ENCODE measurements at places on chromosomes 1 and 21.
A peak's percentile ranks its signal among the peaks of the same experiment; 100 is the strongest.

GRCh38 chr1:219372916-219373615 lies 199.4 kb downstream of the LYPLAL1 start:
- no peak for DNase-seq

GRCh38 chr1:151958959-151959358 lies 34.7 kb downstream of the S100A10 start:
- no peak for DNase-seq

- no peak for DNase-seq
These were observed 30.2 kb downstream of the PRDX6 start for GRCh38 chr1:173507205-173507846.

DNA sequence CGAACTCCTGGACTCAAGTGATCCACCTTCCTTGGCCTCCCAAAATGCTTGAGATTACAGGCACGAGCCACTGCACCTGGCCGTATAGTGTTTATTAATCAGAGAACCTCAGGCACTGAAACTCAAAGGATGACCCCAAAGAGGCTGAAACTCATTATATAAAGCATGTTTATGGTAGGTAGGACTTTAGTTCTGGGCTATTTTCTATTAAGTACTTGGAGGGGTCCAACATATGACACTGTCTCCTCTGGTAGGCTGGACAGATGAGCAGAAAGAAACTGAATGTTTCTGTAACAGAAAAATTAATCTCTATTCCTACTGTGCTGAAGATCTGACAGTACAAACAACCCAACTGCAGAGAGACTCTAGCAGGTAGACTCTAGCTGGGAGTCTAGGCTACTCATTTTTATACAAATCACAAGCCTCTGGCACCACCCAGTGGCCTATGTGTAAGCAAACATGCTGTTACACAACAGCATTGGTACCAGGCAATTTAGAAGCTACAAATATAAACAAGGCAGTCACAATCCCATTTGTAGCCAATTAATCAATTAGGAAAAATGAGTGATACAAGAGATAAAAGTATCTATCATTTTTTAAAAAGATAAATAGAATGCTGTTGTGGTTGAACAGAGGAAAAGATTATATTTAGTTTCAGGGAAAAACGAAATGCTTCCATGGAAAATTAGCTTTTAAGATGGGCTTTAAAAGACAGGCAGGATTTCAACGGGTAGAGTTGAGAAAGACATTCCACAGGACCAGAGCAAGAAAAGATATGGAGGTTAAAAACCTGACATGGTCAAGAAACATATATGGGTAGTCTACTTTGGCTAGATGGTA lies 10.4 kb downstream of the DCAF8 start:
- peak; percentile 68 for DNase-seq

GRCh38 chr1:31259746-31260145 lies 20.1 kb upstream of the NKAIN1 start:
- DNase-seq, result no peak

DNA sequence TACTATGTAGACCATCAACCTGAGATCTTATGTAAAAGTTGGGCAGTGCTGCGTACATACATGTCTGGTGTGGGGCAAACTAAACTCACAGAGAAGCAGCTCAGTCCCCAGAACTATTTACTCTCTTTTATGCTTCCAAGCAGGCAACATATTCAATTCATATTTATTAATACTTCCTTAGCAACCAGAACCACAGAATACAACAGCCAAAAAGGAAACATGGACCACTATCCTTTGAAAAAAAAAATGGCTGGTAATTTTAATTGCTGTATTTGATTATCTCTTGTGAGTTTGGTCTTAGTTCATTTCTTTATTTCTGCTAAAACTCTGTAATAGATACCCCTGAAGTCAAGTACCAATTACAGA lies 1.5 kb upstream of the PPP1R15B start:
- no peak for DNase-seq

- no peak for DNase-seq
These were observed 286 bp downstream of the ODR4 start for GRCh38 chr1:186375929-186376319.

DNA sequence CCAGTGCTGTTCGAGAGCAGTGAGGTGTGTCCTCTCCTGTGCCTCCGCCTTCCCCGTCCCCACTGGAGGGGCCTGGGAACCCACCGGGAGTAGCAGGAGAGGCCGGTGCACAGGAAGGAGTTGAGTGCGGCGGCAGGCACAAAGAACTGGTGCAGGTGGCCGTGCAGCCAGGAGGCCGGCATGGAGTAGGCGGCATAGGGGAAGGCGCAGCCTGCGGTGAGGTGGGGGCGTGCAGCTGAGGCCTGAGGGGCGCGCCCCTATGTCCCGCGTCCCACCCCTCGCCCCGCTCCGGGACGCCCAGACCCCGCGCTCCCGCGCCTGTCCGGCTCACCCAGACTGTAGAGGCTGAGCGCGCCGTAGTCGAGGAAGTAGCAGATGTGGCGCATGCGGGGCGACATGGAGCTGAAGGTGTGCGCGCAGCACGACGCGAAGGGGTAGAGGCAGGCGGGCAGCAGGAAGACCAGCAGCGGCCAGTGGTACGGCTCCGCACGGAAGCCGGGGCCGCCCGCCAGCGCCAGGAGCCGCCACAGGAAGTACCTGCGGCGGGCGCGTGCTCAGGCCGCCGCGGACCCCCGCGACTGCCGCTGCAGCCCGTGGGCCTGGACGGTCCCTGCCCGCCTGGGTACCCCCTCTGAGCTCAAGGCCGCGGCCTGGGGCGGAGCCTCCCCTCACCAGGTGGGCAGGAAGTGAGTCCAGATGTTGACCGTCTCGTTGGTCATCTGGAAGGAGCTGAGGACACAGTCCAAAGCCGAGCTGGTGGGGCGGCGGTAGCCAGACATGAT lies 2.2 kb downstream of the PAQR6 start:
- no peak for DNase-seq

DNA sequence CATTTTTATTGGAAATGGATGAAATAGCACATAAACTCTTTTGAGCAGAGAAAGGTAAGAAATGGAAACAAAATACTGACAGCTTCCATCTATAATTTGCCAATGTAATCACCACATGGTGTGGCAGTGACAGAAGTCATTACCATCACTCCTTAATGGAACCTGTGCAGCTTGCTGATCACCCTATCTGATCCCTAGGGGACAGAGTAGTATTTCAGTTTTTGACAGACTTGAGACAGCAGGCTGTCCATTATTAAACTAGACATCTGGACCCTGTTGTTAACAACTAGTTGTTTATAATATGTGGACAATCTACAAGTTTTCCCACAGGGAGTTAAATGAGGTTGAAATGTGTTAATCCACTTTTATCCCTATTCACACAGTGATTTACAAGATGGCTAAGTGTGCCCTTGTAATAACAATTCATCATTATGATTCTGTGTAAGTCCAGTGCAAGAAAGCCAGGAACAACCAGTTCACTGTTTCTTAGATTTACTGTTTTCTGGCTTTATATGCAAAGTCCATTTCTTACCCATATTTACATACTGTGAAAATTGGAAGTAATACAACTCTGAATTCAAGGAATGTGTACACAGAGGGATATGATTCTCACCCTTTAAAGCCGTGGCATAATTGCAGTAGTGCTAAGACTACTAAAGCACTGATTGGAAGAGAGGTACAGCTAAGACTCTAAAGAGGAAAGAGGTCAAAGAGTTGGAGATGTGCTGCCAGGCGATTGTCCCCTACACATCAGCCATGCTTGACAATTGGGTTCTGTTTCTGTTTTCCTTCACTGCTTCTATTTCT lies 9.1 kb downstream of the KCNT2 start:
- no peak for DNase-seq

- no peak for DNase-seq
These were observed 2.0 kb upstream of the TRNP1 start for GRCh38 chr1:26991310-26992116.

DNA sequence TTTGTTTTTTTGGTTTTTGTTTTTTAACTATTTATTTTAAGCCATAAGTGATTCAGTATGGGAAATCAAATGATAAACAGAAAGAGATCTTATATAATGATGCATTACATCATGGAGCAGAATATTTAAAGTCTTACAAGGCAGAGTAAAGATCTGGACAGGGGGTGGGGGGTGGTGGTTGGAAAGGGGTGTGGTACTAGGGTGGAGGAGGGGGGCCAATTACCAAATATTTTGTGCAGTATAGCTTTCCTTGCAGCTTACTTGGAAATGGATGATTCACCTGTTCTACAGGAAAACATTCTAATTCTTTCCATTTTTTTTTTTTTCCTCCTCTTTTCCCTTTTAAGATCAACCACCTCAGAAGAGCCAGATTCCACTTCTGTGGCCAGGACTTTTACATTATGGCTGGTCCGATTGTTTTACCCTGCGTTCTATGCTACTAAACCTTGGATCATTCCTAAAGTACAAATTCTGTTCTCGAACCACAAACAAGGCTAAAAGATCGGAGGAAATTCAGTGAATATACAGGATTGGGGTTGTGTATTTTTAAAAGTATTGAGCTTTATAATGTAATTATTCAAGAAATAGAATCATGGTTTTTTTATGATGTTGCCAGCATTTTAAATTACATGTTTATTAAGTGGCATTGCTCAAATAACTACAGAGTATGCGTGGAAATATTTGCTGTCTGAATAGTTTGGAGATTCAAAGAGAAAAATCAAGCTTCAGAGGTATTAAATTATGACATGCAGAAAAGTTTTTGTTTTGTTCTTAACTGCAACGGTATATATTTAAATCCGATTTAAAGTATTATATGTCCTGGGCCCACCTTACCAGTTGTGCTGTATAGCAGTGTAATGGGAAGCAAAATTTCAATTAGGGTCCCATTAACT lies 859.5 kb downstream of the USP25 start:
- DNase-seq, result no peak

DNA sequence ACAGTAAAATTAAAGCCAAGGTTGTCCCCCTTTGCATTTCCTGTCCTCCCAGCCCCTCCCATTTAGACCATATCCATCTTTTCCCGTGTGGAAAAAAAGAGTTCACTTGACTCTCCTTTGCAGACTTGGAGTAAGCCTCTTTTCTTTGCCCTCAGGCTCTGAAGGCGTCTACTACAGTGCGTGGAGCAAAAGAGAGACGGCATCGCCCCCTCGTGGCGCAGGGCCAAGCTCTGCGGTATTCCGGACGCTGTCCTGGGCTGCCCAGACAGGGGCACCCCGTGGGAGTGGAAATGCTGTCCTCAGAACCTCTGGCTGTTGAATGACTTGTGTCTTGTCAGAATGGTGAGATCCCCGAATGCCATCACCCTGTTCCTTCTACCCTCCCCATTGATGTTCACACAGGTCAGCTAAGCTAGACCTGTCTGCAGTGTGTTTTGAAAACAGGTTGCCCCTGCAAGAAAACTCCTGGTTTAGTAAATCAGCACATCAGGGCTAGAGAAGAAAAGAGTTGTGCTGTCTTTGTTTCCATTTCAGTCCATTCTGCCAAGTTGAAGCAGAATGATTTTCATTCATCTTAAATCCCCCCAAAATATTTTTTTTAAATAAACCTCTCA lies 12.3 kb upstream of the GJA8 start:
- no peak for DNase-seq

GRCh38 chr1:221204055-221204833 lies 325.0 kb downstream of the HLX start:
- no peak for DNase-seq

- DNase-seq, result no peak
These were observed 38.7 kb downstream of the GJA5 start for GRCh38 chr1:147721716-147722115.

- DNase-seq, result no peak
These were observed 386.2 kb downstream of the LRRIQ3 start for GRCh38 chr1:73811798-73812197.

- DNase-seq, result no peak
These were observed 23.2 kb upstream of the EFCAB14 start for GRCh38 chr1:46742069-46742468.

- DNase-seq, result no peak
These were observed 18.6 kb upstream of the GPR37L1 start for GRCh38 chr1:202104073-202104472.

DNA sequence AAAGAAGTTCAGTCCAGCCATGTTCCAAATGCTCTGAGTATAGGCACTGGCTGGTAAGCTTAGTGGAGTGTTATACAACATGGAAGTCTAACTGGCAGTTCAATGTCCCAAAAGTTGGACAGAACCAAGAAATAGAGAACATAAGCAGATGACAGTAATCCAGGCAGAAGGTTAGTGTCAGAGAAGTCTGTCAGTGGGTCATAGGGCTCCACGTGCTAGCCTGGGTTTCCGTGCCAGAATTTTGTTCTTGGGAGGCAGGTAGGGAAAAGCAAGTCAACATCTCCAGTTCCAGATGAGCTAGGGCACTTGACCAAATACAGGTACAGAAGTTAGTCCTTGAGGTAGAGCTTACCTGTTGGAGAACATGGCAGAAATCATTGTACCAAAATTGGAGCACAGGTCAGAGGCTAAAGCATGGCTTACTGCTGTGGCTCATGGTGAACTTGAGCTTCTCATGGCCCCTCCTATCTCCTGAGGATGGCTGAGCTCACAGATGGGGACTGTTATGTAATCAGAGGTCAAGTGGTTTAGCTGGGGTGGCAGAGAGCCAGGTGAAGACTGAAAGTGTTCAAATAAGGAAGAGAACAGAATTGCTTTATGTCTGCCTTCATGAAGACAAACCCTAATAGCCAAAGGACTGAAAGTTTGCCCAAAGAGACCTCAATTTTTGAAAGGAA lies 170.8 kb downstream of the NFIA start:
- DNase-seq, result peak; percentile 11

DNA sequence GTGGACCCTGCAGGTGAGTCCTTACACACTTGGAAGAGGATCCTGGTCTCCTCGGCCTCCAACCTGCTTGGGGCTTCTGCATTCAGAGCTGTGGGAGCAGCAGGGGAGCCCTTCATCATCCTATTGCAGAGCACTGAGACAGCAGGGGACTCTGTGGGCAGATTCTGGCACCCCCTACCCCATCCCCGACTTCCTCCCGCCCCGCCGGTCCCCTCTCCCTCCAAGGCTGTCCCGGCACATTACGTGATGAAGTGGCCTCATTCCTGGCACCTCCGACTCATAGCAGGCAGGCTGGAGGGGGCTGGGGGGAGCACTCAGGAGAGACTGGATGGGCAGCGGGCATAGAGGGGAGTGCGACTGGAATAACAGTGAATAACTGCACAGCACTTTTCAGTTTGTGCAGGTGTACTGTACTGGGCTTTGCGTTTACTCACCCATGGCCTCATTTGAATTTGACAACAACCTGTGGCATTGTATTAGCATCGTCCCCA lies 394.1 kb downstream of the MATN1 start:
- no peak for DNase-seq
